Activated CD4-positive, alpha-beta T cell treated with anti-CD3 and anti-CD28 coated beads for 1 hour (primary cell): ENCODE measurements at places on chromosomes 11 and 22.

DNA sequence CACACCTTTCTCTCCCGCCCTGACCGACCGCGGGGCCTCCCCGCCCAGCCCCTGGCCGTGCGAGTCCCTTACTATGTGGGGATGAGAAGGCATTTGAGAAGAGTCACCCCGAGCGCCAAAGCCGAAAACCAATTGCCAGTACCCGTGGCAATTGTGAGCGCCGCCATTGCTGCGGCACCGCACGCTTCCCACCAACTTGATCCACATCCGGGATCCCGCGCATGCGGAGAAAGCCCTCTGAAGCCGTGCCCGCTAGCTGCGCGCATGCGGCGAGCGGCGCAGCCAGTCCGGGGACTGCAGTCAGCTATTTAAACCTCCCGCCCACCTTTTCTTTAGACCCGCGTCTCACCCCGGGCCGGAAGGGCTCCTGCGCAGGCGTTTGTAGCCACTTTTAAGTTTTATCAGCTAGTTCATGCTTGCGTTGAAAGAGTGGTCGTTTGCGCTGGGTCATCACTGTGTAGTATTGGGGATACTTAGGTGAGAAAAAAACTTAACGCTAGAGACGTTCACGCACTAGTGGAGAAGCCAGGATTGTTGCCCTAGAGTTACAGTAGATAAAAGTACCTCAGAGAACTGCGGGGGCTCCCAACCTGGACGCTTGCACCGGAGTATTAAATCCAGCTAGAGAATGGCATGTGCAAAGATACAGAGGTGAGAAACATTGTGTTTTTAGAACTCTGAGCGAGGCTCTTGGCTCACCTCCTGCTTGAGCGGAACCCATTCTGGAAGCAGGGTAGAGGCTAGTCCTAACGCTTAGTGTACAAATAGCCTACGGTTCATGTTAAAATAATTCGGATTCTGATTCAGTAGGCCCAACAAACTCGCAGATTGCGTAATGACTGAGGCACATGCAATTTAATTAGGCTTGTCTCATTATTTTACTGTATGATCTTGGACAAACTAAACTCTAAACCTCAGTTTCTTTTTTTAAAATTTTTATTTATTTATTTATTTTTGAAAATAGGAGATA, at the start of gene ALG8:
Gene ALG8 (minus strand): TSS at position 205 of the 970 bp plus-strand sequence. CDS start 38 bp downstream, at position 167.
- DNase-seq: peak; percentile 96

DNA sequence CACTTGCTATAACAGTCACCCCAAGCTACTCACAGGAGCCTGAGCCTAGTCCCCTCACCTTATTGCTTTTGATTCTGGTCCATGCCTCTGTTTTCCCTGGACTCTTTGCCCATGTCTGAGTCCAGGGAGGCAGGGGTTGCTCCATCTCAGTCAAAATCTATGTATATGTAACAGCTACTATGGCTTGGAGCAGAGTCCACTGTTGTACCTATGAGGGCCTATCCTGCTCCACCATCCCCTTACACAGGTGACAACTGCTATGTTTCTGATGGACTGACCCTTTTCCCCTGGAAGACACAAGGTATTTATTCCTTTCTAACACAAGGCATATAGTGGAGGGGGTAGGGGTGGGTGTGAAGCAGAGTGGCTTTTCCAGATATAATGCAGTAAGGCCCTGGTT, 119.6 kb downstream of the VPREB1 start:
- no peak for DNase-seq

- no peak for DNase-seq
Observed at GRCh38 chr22:28813772-28814518, 13.6 kb upstream of the XBP1 start.

DNA sequence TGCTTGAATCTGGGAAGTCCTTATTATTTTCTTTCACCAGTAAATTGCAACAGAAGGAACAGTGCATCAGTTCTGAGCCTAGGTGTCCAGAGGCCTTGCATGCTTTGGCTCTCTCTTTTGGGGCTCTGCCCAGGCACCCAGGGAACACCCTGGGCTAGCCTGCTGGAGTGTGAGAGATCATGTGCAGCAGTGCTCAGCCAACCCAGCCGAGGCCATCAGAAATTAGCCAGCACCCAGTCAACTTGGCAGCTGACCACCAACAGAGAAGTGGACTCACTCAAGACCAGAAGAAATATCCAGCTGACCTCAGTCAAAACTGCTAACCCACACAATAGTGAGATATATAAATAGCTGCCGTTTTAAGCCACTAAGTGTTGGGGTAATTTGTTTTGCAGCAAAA, 11.2 kb upstream of the P4HA3 start:
- DNase-seq: no peak

DNA sequence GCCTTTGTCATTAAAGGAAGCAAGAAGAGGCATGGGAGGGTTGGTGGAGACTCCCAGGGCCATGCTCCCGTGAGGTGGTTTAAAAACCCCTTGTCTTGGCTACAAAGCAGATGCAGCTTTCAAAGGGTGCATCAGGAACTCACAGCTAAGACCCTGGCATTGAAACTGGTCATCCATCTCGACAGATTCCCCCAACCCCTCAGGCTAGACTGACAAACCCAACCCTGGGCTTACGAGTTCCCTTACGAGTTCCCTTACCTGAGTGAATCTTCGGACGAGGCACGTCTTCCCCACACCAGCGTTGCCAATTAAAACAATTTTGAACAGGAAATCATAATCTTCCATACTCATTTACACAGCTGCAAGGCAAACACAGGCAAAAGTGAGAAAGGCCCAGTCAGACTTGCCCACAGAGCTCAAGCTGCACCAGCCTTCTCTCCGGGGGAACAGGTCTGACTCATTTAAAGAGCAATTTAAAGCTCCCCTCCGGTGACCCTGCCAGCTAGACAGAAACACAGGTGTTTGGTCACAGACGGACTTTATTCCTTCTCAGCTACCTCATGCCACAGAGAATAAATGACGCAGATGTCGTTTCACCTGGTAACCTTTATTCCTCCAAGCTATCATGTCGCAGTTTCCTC, 74.6 kb downstream of the RAB30 start:
- DNase-seq: no peak

- DNase-seq: no peak
Observed at GRCh38 chr11:13259374-13259773, 18.2 kb upstream of the BMAL1 start.

DNA sequence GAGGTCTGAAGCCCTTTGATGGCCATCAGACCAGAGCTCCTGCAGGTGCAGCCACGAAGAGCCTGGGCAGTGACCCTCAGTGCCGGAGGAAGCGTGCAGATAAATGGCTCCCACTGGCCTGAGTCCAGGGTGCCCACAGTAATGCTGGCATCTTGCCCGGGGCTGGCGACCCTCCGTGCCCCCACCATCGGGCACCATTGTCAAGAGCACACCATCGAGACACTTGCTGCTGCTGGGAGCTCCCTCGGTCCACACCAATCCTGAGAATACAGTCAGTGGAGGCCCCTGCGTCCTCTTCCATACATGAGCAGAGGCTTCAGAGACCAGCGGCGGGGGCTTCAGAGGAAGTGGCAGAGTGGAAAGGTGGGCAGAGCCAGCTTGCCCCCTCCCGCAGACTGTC, 1448.3 kb downstream of the BRD1 start:
- no peak for DNase-seq

DNA sequence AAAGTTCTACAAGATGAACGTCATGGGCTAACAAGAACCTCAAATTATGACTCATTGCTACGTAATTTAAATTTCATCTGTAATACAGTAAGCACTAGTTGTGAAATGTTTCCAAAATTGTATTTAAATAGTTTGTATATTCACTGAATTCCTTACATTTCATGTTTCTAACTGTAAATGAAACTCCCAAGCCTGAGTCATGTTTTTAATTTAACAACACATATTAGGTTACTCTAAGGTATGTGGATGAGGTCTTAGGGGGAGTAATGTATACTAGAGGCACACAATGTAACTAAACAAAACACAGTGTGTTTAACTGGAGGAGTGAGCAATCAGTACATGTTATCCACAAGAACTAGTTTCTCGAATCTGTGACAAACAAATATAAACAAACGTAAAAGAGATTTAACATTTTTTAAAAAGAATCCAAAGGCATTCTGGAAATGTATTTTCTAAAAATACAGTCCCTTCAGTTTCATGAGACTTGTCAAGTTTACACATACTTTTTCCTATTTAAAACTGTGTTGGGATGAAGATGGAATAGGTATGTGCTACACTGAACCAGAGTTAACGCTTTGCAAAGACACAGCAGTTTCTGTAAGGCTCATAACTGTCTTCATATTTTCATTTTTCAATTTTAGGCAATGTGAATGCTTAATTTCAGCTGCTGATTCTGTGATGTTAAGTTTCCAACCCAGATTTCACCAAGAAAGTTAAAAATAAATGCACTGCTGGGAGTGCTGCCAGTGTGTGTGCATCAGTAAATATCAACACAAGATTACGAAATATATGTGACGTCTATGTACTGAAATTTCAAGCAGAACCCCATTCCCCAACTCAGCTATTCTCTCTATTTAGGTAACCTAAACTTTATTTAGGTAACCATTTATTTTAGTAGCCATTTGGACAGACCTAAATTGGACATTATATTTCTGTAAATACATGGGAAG, 52.6 kb downstream of the PITPNB start:
- DNase-seq: no peak

DNA sequence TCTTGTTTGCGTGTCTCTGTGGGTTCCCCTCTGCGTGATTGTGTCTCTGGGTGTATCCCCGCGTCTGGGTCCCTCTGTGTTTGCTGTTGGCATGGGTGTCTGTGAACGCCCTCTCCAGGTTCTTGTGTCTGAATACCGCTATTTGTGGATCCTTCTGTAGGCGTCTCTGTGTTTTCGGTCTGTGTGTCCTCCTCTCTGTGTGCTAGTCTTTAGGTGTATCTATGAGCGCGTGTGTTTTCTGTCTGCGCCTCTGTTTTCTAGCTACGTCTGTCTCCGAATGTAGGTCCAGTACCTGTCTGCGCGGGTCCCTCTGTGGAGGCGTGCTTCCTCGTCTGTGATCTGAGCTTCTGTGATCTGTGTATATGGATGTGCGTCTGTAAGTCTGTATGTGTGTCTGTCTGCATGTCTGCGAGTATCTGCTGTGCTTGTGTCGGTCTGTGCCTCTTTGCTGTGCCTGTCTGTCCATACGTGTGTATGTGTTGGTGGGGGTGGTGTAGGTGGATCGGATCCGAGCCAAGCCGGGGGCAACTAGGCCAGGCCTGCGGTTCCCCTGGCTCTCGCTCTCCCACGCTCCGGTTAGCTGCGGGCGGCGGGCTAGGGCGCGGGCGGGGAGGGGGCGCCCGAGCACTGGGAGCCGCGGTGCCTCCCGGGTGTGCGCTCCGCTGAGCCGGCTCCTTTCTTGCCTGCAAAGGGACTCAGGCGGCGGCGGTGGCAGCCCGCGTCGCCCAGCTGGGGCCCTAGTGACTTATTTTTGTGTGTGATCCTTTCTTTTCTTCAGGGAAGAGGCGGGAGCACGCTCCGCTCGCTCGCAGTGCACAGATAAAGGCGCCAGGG, 105.3 kb upstream of the E2F8 start:
- DNase-seq: no peak

- DNase-seq: no peak
Observed at GRCh38 chr11:69008737-69009440, 4.2 kb downstream of the MRGPRF start.

DNA sequence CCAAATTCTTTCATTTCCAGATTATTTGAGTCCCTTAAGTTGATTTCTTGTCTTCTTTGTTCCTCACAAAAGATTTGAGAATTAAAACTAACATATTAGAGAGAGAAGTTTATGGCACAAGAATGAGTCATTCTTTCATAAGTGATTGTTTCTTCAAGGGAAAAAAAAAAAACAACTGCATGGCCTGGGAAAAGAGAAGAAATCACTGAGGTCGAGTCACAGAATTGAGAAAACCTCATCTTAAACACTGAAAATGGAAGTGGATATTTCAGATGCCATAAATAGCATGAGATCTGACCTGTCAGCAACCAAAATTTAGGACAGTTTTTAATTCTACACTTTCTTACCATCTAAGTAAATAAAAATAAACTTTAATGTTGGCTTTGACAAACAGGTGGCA, 87.2 kb downstream of the CWF19L2 start:
- DNase-seq: no peak

DNA sequence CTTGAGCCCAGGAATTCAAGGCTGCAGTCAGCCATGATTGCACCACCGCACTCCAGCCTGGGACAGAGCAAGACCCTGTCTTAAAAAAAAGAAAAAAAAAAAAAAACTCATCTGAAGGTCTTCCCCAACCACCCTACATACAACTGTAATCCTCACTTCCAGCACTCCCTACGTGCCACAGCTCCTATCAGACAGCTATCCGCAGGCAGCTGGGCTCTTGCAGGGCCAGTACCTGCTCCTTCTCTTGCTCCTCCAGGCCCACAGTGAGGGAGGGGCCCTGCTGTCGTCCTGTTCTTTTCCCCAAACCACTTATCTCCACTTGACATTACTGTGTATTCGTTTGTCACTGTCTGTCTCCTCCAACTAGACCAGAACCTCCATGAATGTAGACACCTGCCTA, 156.1 kb upstream of the NECTIN1 start:
- no peak for DNase-seq

GRCh38 chr11:62544581-62545436, 1.8 kb downstream of the AHNAK start:
- no peak for DNase-seq

GRCh38 chr11:27563201-27563600, 56.6 kb upstream of the LIN7C start:
- no peak for DNase-seq

GRCh38 chr11:27524155-27524554, 17.6 kb upstream of the LIN7C start:
- DNase-seq: no peak

- no peak for DNase-seq
Observed at GRCh38 chr11:68324695-68325094, 12.3 kb downstream of the LRP5 start.

GRCh38 chr22:19596680-19597398, 72.6 kb upstream of the CLDN5 start:
- no peak for DNase-seq

GRCh38 chr11:20110908-20111669, 49.2 kb downstream of the DBX1 start:
- DNase-seq: no peak

DNA sequence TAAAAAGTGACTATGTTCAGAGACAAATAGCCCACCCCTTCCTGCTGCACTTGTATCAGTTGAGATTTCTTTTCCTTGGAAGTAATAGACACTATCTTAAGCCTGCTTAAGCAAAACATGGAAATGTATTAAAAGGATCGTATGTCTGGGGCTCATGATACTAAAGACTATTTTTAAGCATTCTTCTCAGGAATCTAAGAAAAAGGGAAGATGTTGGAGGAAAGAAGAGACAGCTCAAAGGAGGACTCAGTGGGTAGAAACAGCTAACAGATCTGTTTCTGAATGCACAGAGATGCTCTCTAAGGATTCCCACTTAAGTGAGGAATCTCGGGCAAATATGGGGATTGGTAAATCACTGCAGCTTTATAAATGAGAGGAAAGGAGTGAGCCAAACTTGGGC, 62.5 kb downstream of the FAM76B start:
- no peak for DNase-seq
